ENCODE measurements at places on chromosomes 7 and 10. TPM values are rescaled to one million over a fixed set of nuclear protein-coding genes. Genes with fewer than 3 reads are reported as not detected.

The OR13A1 gene
- not detected for polyA plus RNA-seq

The HOXA13 gene
- polyA plus RNA-seq: 0.03 TPM

The CCDC186 gene
- polyA plus RNA-seq: 11.9 TPM

The C10orf53 gene
- not detected for polyA plus RNA-seq

The R3HCC1L gene
- 12.4 TPM for polyA plus RNA-seq

The C10orf95 gene
- polyA plus RNA-seq: not detected

- DNase-seq: no peak
Observed at GRCh38 chr7:139702313-139702731, 75.5 kb downstream of the HIPK2 start.

DNA sequence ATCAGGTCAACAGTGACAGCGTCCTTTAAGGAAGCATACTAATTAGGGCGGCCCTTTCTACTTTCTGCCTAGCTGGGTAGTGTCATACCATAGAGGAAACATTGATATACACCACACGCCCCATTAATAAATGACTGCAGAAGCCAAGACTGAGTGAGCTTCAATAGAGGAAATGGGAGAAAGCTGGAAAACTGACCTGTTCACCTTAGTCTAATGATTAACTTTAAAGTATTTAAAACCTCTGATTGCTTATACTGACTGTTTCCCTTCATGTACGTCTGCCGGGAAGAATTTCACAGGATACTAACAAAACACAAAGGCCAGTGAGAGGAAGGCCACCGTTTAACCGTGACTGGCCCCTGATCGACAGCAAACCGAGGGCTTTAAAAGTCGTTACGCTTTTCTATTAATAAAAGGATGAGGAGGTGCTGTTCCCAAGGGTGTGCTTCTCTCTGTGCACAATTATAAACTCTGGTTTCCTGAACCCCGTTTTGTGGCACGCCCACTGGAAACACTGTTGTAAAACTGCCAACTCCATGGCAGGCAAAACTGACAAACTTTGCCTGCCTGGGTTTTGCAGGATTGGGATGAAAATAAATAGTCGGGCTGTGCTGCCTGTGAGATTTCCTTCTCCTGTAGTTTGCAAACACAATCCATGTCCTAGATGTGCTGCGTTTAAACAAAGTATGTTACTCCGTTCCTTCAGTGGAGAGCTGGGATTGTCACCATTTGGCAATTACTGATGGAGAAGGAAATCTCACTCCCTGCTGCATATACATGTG lies 137.6 kb downstream of the NRP1 start:
- DNase-seq: no peak

DNA sequence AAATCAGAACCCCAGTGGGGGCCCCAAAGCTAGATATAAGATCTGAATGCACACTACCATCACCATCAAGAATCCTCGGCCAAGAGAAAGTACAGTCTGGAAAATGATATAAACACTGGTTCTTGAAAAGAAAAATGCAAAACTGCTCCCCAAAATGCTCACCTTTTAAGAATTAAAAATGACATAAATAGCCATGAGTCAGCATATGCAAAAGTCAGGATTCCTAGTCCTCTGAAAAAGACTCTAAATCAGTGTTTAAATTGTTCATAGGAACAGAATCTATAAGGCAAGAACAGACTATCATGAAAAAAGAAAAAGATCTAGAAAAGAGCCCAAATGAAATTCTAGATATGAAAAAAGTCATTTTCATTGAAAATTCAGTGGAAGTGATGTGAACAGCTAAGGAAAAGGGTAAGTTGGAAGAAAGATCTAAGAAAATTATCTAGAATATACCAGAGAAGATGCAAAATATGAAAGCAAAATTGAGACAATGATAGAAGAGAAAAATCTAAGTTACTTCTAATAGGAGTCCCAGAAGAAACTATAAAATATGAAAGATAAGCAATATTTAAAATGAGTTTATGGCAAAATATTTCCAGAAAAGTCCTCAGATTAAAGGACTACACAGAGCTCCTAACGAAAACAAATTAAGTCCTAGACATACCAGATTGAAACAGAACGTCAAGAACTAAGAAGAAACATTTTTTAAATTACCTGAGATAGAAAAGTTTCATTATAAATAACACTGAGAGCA lies 18.9 kb downstream of the HNRNPA2B1 start:
- no peak for DNase-seq

- DNase-seq: no peak
Observed at GRCh38 chr10:3119796-3120459, 52.6 kb downstream of the PFKP start.

GRCh38 chr7:154183946-154184345 lies 131.7 kb downstream of the DPP6 start:
- no peak for DNase-seq

DNA sequence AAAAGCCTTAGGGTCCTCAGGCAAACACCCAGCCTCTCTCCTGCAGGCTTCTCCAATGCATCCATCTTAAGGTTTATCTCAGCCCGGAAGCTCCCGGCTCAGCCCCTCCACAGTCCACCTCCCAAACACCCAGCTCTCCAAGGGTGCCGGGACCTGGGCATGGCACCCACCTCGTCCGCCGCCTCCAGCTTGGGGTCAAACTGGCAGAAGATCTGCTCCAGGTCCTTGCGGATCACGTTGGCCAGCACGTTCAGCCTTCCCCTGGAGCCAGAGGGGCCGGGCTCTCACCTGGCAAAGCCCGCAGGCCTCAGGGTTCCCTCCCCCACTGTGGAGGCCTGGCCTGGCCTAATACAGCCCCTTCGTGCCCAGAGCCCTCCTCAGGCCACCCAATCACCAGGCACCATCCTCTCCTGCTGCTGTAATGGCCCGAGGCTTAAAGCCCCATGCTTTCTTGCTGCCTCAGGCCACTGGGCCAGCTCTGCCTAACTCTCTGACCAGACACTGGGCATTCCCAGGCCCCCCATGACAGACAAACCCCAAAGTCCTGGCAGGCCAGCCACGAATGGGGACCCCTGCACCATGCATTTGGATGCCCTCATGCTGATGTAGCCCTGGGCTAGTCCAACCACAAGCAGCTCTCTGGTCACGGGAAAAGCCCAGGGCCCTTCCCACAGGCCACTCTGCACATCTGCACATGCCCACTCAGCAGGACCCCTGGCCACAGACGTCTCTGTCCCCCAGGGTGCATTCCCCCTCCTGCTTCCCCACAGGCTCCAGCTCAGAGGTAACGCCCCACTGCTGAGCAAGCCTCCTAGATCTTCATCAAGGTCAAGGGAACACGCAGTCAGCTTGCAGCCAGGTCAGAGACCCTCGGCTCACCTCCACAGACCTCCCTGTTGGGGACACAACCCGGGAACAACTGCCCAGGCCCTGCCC lies 12.3 kb downstream of the OGDHL start:
- no peak for DNase-seq

GRCh38 chr10:113479346-113480080 lies 73.3 kb upstream of the HABP2 start:
- no peak for DNase-seq

DNA sequence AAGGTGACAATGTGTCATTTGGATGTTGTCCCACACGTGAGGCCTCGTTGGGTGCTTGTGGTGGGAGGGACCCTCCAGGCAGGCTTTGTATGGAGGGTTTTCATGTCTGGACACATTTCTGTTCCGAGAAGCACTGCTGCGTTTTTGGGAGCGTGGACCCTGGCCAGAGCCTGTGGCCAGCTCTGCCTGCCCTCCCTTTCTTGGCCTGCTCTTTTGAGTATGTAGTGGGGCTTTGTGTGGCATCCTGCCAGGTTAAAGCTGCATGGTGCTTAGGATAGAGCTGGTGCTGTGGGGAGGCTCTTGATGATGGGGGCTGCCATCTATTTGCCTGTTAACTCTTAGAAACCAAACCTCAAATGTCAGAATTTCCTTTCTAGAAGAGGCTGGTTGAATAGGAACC lies 45.7 kb downstream of the GLRX3 start:
- no peak for DNase-seq

DNA sequence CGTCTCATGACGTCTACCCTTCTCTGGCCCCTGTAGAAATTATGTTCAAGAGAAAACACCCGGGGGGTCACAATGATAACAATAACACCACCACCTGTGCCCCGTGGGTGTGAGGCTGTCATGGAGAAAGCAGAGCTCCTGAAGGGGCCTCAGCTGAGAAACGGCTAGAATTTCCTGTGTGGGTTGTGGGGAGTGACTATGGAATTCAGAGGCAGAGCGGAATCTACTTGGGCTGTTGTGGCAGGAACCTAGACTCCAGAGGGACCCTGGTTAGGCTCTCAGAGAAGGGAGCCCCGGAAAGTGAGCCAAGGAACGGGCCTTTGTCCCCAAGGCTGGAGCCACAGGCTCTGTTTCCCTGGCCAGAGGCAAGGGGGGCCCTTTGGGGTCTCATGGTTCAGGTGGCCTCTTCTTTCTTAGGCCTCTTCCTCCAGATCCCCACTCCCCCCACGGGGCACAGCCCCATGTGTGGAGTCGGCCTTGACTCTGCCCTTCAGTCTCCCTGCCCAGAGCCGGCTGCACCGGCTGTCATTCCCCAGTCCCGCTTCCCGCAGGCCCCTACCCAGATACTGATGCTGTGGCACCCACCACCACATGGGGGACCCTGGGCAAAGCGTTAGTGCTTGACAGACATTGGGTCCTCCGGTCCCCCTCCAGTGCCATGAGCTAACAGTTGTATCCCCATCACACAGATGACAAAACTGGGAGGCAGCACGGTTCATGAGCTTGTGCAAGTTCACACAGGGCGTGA lies 6.5 kb upstream of the GIMAP8 start:
- no peak for DNase-seq

- no peak for DNase-seq
Observed at GRCh38 chr10:113735913-113736312, 15.6 kb upstream of the PLEKHS1 start.
